ENCODE measurements at places on chromosomes 4 and X.

GRCh38 chr4:183830438-183830985 is 74.6 kb upstream of the STOX2 start:
- no peak for DNase-seq

GRCh38 chr4:21290562-21290961 is 590.3 kb downstream of the PACRGL start:
- no peak for DNase-seq

- no peak for DNase-seq
Observed at GRCh38 chr4:25089051-25089763, 58.5 kb upstream of the LGI2 start.

DNA sequence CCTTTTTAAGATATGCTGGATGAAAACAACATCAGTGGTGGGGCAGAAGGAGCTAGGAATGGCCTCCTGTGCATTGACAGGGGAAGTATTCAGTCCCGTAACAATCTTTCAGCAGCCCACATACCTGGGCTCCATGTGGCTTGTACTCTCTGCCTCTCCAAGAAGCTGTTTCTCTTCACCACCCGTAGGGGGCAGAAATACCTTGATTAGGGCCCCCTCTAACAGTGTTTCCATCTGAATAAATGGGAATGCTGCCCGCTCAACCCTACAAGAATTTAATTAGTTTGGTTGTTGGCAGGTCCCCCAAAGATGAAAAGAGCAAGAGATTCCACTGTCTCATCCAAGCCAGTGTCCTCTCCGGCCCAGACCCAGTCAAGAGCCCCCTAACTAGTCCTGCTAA is 155.2 kb downstream of the SMIM20 start:
- no peak for DNase-seq

DNA sequence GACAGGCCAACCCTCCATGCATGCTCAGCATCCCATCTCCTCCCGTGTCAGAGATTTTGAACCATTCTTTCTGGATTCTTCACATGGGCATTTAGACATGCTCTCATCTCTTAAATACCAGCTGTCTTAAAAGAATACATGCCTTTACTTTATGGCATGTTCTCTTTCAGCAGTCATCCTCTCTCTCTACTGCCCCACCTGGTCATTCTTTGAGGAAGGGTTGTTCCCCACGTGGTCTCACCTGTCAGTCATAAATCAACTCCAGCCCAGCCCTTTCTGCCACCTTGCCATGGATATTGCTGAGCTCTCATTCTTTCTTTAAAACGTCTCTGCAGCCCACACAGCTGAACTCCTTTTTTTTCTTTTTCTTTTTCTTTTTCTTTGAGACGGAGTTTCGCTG is 111.3 kb downstream of the ARHGAP10 start:
- DNase-seq = no peak

GRCh38 chr4:79626611-79627010 is 218.6 kb upstream of the GK2 start:
- no peak for DNase-seq

DNA sequence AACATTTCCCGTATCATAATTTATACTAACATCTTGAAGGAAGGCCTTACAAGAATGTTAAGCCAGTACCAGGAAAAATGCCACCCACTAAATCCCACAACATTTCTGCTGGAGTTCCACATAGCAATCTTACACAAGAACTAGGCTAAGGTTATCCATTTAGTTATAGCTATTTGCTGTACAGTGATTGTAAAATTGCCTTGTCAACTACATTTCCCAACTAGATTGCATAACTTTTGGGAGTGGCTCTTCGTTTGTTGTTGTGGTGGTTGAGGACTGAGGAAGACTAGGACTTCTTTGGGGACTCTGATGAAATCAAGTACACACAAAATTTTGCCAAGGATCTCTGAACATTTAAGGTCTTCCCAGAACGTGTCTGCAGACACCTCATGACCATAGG is 8.0 kb downstream of the IBSP start:
- DNase-seq = no peak

DNA sequence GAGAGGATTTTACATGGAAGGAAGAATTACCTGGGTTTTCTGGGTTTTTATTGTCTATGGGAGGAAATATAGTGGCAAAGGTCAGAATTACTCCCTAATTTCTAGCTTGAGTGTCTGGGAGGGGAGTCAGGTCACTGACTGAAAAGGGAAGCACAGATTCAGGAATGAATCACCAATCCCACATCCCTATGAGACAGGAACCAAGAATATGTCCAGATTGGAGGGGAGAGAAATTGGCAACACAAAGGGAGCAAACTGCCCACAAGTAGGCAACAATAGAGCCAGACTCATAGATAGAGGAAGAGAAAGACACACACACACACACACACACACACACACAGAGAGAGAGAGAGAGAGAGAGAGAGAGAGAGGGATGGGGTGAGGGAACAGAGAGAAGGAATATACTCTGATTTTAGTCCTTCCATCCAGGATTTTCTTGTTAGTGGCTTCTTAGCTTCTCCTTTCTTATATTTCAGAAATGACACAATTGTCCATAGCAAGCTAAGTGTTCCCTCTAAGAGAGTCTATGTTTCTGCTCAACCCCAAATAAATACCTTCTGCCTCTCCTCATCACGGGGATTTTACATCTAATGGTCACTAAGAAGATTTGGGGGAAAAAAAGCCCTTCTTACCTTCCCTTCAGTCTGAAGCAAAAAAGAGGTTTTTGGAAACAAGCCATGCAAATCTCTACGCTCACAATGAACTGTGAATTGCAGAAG is 12.0 kb downstream of the P2RY10 start:
- DNase-seq = no peak

GRCh38 chrX:131801066-131801465 is 222.0 kb upstream of the STK26 start:
- DNase-seq = no peak

DNA sequence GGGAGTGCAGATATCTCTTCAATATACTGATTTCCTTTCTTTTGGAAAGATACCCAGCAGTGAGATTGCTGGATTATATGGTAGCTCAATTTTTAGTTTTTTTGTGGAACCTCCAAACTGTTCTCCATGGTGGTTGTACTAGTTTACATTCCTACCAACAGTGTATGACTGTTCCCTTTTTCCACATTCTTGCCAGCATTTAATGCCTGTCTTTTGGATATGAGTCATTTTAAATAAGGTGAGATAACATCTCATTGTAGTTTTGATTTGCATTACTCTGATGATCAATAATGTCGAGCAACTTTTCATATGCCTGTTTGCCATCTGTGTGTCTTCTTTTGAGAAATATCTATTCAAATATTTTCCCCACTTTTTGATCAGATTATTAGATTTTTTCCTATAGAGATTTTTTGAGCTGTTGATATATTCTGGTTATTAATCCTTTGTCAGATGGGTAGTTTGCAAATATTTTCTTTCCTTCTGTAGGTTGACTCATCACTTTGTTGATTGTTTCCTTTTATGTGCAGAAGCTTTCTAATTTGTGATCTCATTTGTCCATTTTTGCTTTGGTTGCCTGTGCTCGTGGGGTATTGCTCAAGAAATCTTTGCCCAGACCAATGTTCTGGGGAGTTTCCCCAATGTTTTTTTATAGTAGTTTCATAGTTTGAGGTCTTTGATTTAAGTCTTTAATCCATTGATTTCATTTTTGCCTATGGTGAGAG is 552.7 kb downstream of the ZNF674 start:
- DNase-seq = no peak

- no peak for DNase-seq
Observed at GRCh38 chrX:75784680-75785491, at the start of gene MAGEE2. Gene MAGEE2 (minus strand): TSS chrX:75785254. CDS start chrX:75785051, 203 bp downstream.

- DNase-seq = no peak
Observed at GRCh38 chrX:44675362-44676024, 132.8 kb upstream of the FUNDC1 start.

DNA sequence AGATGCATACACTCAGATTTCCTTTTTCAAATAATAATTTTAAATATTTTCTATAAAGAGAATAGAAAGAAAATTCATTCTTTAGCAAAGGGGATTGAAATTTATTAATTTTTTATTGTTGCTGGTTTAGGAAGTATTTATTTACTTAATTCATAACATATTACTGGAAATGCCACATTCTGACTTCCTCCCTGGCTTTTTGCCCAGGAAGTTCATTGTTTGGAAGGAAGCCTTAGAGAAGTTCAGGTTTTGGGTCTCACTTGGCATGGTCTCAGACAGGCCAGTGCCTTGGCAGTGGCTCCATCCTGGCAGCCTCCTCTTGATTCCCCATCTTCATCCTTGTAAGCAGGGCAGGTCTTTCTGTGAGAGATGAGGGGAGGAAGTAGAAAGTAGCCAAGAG is 50.5 kb downstream of the IL15 start:
- DNase-seq = no peak

DNA sequence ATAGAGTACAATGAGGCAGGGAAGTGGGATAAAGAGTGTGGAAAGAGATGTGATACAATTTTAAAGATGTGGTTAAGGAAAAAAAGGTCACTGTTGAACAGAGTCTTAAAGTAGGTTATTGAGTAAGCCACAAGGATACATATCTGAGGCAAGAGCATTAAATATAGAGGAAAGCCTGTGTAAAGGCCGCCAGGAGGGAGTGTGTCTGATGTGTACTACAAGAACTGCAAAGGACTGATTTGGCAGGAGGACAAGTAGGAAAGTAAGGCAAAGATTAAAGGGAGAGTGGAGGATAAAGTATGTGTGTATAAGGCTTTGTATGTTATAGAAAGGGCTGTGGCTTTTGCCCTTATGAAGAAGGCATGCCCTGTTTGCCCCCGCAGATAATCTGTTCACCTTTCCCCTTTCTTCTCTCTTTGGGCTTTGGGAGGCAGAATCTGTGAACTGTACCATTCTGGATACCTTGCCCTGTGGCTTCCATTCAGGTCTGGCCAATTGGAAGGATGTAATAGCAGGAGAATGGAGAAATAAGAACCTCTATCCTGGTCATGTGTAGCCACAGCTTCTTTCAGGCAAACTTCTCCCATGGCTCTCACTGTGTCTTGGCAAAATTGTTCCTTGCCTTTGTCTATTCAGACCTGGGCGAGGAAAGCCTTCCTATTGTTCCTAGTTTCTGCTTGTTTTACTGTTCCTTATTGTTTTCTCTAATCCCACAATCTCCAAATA is 68.9 kb upstream of the FAM47B start:
- DNase-seq = no peak

- DNase-seq = no peak
Observed at GRCh38 chr4:930827-931193, 1.3 kb downstream of the GAK start.

GRCh38 chrX:73262991-73263390 is 48.3 kb upstream of the NAP1L2 start:
- no peak for DNase-seq

DNA sequence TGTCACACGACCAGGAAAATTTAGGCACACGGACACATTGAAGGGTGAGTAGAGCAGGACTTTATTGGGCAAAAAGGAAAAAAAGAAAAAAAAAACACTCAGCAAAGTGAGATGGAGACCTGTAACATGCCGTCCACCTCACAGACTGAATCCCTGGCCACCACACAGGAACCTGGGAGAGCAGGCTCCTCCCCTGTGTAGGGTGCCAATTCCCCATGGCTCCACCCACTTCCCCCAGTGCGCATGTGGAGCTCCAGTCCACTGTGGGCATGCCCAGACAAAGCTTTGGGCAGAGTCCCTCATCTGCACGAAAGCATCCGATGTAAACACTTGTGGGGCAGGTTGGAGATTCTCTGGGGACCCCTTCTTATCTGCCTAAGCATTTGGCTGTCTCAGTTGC is 23.6 kb upstream of the CBR4 start:
- no peak for DNase-seq

- no peak for DNase-seq
Observed at GRCh38 chr4:7744142-7744804, 195.4 kb downstream of the AFAP1 start.

DNA sequence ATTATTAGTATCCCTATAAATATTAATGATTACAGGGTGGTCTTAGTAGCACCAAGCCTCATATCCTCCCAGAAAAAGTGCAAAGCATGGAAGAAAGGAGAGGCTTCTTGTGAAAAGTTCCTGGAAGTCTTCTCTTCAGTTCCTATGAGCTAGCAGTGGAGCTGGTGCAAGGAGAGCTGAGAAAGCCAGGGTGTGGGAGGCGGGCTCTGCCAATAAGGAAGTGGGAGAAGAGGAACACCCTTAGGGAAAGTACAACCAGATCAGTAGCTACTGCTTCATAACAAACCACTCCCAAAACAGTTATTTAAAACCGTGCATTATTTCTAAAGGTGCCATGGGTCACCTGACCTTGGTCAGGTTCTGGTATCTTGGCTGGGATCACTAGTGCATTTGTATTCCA is 72.4 kb downstream of the MAP9 start:
- no peak for DNase-seq

- no peak for DNase-seq
Observed at GRCh38 chr4:99622341-99622740, 35.3 kb downstream of the C4orf54 start.

- DNase-seq = no peak
Observed at GRCh38 chr4:120850018-120850599, 72.4 kb downstream of the PRDM5 start.

DNA sequence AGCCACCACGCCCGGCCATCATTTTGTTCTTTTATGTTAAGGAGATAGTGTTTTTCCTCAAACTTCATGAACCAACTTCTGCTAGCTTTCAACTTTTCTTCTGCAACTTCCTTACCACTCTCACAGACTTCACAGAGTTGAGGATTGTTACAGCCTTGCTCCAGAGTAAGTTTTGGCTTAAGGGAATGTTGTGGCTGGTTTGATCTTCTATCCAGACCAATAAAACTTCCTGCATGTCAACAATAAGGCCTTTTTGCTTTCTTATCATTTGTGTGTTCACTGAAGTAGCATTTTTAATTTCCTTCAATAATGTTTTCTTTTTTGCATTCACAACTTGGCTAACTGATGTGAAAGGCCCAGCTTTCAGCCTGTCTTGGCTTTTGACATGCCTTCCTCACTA is 12.7 kb upstream of the TET2 start:
- DNase-seq = no peak

DNA sequence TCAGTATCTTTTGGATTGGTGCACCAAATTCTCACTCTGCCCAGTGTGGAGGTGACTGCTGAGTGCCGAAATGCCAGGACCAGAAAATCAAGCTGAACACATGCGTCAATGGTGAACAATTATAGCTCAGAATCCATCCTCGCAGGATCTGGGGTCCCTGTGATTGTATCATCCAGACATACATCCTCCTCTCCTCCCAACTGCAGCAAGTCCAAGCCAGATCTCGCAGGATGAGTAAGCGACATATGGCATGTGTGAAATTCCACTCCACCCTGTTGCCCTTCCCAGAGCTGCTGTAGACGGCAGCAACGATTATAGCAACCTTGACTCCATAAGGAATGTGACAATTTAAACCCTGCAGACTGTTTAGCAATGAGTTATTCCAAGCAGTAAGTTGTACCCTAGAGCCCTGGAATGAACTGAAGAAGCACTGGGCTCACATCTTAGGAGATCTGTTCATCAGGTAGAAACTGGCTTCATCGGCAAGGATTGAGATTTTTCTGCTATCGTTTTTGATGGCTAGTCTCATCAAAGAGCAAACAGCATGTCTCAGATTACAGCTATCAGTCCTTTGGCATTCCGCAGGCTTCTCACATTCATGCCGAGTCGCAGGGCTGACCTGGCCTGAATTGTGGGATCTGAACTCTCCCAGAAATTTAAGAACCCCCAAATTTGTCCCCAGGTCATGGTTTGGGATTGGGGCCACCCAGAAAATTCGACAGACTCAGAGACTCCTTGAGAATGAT is 35.5 kb upstream of the SORBS2 start:
- no peak for DNase-seq
